Forelimb muscle (tissue), 1 donor: ENCODE measurements at places on chromosomes 3 and 15.
A peak's percentile ranks its signal among the peaks of the same experiment; 100 is the strongest.

DNA sequence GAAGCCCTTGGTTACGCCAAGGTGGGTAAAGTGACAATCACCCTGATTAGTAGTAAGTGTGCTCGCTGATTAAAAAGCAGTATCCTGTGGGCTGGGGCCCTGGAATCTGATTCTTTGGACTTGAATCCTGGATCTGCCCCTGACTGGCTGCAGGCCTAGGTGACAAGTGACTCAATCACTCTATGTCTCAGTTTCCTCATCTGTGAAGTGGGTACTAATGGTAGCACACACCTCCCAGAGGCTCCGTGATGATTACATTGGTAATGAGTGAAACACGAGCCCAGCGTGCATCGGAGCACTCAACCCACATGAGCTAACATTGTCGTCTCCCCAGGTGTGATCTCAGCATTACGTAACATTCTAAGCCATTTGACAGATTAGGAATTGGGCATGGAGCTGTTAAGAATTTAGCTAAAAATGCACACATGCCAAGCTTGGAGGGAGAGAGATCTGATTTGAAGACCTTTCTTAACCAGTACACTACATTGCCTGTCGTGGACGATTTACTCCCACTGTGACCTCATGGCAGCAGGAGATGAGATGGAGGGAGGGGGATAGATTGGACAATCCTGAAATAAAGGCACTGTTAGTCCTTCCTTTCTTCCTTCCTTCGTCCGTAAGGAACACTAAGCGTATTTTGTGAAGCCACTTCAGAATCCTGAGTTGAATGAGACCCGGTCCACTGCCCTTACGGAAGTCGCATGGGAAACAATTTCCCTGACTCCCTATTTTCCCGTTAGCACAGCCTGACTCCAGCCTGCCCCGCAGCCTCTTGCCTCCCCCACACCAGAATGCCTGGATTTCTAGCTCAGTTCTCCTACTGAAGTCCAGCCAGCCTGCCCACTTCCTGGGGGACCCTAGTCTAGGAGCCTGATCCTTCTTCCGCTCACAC is 32.1 kb downstream of the MGLL start:
- no peak for DNase-seq

- DNase-seq: no peak
Measured at GRCh38 chr3:28844298-28845005, 436.4 kb upstream of the RBMS3 start.

- DNase-seq: no peak
Measured at GRCh38 chr3:8488877-8489276, 12.7 kb upstream of the LMCD1 start.

GRCh38 chr15:56817321-56818080 is 84.2 kb upstream of the ZNF280D start:
- peak; percentile 71 for DNase-seq

DNA sequence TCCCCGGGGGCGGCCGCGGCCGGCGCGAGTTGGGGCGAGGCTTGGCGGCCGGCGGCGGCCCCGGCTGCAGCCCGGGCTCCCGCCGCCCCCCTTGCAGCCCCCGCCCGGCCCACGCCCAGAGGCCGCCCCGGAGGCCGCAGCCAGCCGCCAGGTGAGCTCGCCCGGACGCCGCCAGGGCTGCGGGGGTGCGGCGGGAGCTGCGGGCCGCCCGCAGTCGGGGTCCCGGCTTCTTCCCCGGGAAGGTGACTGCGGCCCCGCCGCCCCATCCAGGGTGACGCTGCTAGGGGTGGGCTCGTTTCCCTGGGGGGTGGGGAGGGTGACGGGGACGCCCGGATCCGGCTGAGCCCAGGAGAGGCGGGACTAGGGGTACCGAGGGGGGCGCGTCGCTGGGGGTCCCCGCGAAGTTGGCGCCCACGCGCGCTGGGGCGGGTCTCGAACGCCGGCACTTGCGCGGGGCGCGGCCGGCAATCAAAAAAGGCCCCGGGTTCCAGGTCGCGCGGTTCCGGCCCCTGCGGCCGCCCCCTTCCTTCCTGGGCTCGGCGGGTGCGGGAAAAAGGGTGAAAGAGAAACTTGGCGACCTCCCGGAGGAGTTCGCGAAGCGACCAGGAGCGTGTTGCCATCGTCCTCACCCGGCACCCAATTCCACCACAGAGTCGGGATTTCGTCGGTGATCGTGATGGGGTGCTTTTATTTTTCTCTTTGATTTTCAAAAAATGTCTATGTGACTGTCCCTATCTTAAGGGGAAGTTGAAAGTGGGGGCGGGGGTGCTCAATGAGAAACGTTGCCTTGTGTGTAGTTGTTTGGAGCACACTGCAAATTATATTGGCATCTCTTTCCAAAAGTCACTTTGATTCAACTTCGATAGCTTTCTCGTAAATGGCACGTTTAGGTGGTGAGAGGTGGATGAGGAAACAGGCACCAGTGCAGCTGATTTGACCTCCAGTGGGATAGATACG is 619 bp downstream of the ATXN7 start:
- no peak for DNase-seq

- no peak for DNase-seq
Measured at GRCh38 chr3:102141928-102142239, 292.6 kb downstream of the NFKBIZ start.

DNA sequence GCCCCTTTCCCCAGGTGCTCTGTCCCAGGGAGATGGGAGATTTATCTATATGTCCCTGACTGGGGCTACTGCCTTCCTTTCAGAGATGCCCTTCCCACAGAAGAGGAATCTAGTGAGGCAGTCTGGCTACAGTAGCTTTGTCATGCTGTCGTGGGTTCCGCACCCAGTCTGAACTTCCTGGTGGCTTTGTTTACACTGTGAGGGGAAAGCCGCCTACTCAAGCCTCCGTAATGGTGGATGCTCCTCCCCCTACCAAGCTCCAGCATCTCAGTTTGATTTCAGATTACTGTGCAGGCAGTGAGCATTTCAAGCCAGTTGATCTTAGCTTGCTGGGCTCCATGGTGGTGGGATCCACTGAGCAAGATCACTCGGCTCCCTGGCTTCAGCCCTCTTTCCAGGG is 35.4 kb upstream of the SLC7A14 start:
- DNase-seq: no peak

- DNase-seq: no peak
Measured at GRCh38 chr15:50594311-50594710, 47.8 kb upstream of the USP50 start.

DNA sequence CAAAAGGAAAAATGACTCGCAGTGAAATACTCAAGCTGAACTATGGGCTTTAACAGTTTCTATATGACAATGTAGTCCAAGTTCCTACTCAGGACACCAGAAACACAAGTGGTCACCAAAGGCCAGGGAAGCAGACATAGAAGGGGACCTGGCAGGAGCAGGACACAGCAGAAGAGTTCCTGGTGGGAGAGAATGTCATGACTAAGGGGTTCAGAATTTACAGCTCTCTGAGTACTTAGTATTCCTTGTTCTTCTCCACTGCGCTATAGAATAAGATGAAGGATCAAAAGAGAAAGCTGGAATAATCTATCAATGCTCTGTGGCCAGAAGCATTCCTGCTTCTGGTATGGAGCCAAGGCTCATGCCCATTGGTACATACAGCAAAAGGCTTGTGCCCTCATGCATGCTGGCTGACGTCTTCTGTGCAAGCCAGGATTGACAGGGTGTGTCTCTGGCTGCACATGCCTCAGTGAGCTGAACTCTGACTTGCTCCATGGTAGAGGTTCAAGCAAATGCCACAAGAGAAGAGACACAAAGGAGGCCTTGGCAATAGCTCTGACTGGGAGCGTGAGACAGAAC is 128.7 kb upstream of the SLC2A2 start:
- DNase-seq: no peak

DNA sequence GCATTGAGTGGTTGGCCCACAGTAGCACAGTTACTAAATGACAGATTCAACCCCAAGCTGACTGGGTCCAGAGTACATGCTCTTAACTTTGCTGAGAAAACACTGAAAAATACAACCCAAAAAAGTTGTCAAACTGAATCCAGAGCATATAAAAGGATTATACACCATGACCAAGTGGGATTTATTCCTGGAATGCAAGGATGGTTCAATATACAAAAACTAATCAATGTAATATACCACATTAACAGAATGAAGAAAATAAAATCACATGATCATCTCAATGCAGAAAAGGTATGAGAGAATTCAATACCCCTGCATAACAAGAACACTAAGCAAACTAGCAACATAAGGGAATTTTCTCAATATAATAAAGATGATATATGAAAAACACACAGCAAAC is 98.5 kb downstream of the STAG1 start:
- no peak for DNase-seq

GRCh38 chr15:88874684-88875083 is 20.7 kb downstream of the HAPLN3 start:
- no peak for DNase-seq

GRCh38 chr3:4011166-4011565 is 211.9 kb downstream of the LRRN1 start:
- no peak for DNase-seq

- DNase-seq: no peak
Measured at GRCh38 chr3:194136519-194137007, 615 bp downstream of the HES1 start.

DNA sequence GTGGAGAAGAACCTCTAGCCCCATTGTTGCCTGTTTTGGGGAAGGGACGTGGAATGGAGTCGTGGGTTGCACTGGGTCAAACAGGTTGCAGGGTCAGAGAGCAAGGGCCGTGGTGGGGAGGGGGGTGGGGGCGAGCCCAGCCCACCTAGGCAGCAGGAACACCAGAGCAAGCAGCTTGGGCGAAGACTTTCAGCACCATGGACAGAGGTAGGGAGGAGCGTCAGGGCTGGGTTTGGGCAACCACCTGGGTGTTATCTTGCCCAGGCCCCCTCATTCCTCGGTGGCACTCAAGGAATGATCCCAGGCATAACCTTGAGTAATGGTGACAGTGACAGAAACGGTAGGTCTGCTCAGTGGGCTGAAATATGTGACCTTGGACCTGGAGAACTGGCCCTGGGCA is 45.9 kb upstream of the TMEM115 start:
- DNase-seq: no peak

GRCh38 chr3:55159016-55159415 is 231.2 kb upstream of the LRTM1 start:
- no peak for DNase-seq

GRCh38 chr3:87161013-87161412 is 66.1 kb upstream of the CHMP2B start:
- no peak for DNase-seq

- no peak for DNase-seq
Measured at GRCh38 chr3:157166561-157166960, 6.6 kb upstream of the CCNL1 start.

DNA sequence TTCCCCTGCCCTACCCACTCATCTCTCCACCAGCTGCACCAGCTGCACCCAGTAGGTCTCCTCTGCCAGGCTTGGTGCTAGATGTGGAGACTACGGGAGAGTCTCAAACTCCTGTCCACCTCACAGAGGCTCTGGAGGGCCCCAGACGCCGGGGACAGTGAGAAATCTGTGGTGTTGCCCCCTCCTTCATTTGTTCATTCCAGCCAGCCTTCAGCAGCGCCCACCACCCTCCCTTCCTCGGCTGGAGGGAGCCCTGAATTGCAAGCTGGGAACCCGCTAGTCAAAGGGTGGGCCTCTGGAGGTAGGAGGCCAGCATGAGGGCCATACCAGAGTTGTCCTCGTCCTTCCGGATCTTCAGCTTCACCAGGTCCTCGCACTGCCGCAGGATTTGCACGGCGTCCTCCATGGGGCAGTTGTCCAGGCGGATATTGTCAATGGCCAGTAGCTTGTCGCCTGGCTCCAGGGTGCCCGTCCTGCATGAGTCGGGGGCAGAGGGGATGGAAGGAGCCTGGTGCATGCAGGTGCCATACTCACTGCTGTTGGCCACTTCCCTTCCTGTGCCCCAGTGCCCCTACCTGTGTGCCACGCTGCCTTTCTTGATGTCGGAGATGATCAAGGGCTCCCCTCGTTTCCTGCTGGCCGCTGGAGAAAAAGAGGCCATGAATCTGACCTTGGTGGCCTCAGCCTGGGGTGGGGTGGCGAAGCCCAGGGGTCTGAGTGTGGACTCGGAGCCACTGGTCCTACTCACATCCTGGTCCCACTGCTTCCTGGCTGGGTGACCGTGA is 29.1 kb downstream of the GRIP2 start:
- no peak for DNase-seq

DNA sequence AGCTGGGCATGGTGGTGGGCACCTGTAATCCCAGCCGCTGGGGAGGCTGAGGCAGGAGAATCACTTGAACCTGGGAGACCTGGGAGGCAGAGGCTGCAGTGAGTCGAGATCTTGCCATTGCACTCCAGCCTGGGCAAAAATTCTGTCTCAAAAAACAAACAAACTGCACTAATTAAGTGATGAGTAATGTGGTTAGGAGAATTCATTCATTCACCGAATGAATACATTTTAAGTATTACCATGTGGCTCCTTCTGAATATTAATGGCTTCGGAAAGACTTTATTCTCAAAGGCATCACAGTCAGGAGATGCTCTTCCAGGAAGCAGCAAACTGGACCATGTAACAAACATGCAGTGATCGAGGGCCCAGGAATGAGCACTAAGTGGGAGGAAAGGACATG is 23.6 kb downstream of the SPTSSB start:
- DNase-seq: no peak

DNA sequence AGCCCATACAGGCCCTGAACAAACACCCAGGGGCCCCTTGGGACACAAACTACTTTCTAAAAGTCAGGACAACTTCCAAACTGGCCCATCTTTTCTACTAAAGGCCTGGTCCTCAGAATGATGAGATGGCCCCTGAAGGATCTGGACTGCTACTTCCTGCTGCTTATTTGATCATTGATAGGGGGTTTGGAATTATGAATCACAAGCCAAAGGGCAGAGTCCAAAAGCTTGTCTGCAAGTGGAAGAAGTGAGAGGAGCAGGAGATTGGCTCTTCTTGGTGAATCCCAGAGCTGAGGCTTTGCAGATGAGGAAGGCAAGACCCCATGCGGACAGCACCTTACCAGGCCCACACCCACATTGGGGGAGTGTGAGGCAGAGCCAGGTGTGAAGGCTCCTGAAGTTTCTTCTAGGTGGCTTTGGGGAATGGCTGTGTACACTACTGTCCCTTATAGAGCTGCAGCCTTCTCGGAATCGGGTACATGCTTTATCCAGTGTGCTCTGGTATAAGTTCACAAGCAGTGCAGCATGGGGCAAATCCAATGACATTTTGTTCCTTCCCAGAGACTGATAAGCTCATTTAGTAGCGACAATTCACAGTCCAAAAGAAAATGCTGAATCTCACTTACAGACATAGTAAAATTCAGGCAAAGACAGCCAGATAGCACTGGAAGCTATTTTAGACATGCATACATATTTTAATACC is 133.1 kb downstream of the RORA start:
- DNase-seq: no peak

- no peak for DNase-seq
Measured at GRCh38 chr3:78353231-78353630, 1313.3 kb downstream of the ROBO2 start.

GRCh38 chr3:179336345-179336929 is 11.1 kb upstream of the MFN1 start:
- no peak for DNase-seq

DNA sequence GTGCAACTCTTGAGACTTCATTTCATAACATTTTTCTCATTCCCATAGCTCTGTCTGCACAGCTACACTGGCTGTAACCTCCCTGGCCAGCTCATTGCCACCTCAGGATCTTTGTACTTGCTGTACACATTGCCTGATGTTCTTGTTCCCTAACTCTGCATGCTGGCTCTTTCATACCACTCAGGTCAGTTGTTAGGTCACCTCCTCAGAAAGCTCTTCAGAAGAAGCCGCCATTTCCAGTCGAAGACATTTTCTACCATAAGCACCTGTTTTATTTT is 176.2 kb downstream of the AKAP13 start:
- no peak for DNase-seq

GRCh38 chr3:18396428-18396827 is 28.7 kb downstream of the SATB1 start:
- no peak for DNase-seq

- DNase-seq: no peak
Measured at GRCh38 chr3:185221203-185221602, 32.6 kb downstream of the EHHADH start.

- DNase-seq: no peak
Measured at GRCh38 chr3:53811143-53811927, 34.9 kb downstream of the CHDH start.
